M059J (cell line): ENCODE measurements at places on chromosomes 4 and X. TPM values are rescaled to one million over a fixed set of nuclear protein-coding genes. Genes with fewer than 3 reads are reported as not detected.

DNA sequence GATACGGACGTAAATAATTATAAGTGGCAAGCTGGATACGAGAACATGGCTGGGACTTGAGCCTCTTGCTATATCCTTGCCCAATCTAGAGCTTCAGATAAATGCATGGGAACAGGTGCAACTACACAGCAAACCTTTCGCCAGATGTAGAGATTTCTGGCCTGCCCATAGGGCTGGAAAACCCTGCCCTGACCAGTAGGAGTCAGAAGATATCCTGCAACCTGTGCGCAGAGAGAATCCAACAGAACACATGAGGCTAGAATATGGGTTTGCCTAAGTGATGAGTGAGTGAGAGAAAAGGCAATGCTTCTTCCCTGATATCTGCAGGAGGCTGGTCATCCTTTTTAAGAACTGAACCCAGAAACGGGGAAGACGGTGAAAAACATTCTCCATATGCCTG, 805.3 kb upstream of the TENM3 start:
- DNase-seq: no peak

Gene XKRX
- 3.2 and 3.7 TPM in 2 replicates for total RNA-seq

DNA sequence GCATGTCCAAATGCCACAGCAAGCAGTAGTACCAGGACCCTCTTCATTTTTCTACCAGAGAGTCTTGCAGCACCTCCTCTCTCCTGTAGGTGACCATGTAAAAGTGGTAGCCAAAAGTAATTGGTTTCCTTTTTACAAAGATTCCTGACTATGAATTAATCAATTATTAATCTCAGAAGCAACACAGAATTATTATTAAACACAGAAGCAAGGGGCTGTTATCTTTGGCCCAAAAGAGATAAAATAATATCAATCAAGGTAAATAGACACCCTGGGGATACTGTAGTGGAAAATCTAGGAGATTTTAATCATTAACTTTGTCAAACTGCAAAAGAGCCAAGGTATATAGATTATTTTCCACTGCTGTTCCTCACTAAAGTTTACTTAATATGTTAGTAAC, at the start of gene GC:
TSS of gene GC (minus strand) at position 108 of the 400 bp plus-strand sequence. CDS start at position 47, 61 bp downstream.
- DNase-seq: no peak

- DNase-seq: no peak
Observed at GRCh38 chr4:36233567-36234266, 10.6 kb downstream of the ARAP2 start.

GRCh38 chr4:3073158-3074077, 920 bp downstream of the HTT-AS start:
- DNase-seq: no peak

Gene STATH
- total RNA-seq: not detected in 2 replicates

GRCh38 chrX:70132224-70132623, 1.0 kb upstream of the IGBP1 start:
- DNase-seq: peak; percentile 15

DNA sequence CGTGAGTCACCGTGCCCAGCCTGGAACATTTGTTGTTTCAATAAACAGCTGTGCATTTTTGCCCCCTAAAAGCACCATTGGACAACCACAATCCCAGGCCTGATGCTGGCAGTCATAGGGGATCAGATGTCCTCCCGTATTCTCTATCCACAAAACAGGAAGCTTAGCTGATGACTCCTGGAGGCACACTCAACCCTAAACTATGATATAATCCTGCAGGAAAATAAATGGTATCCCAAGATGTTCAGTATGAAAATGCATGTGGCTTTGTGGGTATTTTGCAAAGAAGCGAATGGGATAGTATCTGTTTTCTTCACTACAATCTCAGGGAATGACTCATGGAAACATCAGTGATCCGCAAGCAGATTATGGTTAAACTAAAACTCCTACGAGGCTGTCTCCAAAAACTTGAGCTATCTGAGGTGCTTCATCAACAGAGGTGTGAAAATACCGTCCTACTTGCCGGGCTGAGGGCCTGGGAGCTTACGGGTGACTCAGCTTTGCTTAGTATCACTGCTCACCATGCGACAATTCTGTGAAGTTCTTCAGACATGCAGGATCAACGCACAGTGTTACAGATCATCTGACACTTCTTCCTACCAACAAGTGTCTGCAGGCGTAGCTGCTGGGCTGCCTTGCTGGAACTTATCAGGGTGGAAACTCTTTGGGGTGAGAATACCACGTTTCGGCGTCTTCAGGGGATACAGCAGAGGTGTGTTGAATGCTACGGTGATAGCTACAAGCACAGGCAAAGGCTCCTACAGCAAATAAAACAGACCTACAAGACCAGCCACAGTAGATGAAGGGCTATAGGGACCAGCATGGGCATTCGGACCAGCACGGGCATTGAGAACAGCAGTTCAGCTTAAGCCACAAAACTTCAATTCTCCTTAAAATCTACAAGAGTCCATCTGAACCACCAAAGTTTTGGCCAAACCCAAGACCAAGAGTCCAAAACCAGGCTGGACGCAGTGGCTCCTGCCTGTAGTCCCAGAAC, 148.5 kb downstream of the DHRSX start:
- DNase-seq: peak; percentile 97

GRCh38 chr4:146648461-146648783, 9.7 kb downstream of the POU4F2 start:
- DNase-seq: no peak

GRCh38 chr4:7507381-7507780, 72.7 kb upstream of the PSAPL1 start:
- peak; percentile 12 for DNase-seq

Gene IL2RG
- 2.8 and 5.3 TPM in 2 replicates for total RNA-seq

DNA sequence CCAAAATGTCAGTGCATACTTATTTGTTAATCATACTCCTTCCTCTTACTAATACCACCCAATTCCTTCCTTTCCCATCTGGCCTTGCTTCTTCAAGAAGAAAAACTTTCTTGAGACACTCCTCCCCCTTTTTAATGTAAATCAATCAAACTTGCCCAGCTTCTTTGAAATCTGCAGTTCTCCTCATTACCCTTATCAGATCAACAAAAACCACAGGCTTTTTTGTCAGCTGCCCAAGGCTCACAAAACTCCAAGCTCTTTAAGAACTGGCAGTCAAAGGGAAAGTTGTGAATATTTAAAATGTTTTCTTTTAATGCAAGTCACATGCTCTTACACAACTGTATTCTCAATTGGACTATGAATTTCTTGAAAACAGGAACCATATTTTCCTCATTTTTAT, 11.3 kb upstream of the MYOZ2 start:
- DNase-seq: peak; percentile 71

GRCh38 chrX:54921427-54922021, 900 bp downstream of the TRO start:
- DNase-seq: peak; percentile 82

- no peak for DNase-seq
Observed at GRCh38 chr4:130044788-130045531, 949.0 kb downstream of the C4orf33 start.

Gene FAM9C
- total RNA-seq: not detected in 2 replicates

GRCh38 chr4:35464964-35465528, 779.3 kb downstream of the ARAP2 start:
- no peak for DNase-seq

Gene ART3
- not detected in 2 replicates for total RNA-seq

DNA sequence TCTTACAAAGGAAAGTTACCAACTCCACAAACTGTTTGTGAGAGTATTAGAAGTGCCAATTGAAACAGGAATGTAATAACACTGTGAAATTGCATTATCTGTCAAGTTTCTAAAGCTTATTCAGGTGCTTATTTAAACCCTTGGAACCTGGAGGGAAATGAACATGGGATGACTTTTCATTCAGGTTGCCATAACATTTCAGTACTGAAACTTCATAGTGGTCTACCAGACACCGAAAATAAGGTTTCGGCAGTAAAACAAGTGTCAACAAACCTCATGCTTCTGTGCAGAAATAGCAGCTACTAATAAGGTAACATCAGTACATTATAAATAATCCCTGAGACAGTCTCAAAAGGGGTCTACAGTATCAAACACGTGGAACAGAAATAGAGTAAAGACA, 890.7 kb upstream of the INTU start:
- no peak for DNase-seq

DNA sequence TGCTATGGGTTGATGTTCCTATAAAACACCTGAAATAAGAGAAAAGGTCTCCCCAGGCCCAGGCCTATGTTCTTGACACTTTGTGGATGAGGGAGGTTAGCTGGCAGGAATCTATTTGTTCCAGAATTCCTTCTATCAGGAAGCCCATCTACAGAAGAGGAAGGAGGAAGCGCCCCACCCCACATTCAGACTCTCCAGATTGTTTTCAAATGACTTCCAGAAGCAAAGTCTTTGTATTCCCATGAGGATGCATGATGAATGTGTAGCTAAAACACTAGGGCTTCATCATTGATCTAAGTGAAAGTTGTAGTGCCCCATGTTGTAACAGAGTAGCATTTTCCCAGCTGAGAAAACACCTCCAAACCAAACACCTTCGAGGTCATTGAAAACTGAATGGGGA, 16.4 kb downstream of the OTC start:
- DNase-seq: no peak

- DNase-seq: peak; percentile 67
Observed at GRCh38 chrX:11239230-11239629, 54.0 kb upstream of the AMELX start.

- no peak for DNase-seq
Observed at GRCh38 chr4:5146248-5146647, 95.0 kb downstream of the STK32B start.
